ENCODE measurements at places on chromosomes 5 and 9.

DNA sequence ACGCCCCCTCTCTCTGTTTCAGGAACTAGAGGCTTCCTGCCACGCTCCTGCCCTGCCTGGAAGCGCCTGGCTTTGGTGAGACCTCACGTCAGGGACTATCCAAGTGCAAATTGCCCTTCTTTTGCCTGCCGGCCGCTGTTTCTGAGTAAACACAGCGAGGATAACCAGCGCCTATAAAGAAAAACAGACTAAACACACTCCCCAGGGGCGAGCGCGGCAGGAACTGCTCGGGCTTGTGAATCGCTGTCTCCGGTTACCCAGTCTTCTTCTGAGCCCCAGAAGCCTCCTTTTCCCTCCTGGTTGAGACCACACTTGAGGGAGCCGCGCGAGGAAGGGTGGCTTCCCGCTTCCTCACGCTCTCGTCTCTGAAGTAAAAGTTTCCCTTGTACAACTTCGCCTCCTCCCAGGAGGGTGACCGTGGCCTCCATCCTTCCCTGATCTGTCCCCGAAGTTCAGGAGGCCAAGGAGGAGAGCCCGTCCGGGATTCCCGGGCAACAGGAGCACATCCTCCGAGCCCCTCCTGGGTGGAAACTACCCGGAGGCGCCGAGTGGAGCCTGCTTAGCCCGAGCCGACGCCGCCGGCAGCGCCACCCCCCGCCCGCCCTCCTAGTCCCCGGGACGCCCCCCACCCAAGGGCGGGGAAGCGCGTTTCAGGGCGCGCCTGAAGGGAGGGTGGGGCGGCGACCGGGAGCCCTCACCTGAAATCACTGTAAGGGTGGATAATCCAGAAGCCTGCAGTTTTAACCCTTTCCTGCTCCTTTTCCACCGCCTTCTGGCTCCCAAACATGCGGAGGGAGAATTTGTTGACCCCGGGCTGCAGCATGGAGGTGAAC is 993 bp downstream of the HCN1 start:
- no peak for DNase-seq

DNA sequence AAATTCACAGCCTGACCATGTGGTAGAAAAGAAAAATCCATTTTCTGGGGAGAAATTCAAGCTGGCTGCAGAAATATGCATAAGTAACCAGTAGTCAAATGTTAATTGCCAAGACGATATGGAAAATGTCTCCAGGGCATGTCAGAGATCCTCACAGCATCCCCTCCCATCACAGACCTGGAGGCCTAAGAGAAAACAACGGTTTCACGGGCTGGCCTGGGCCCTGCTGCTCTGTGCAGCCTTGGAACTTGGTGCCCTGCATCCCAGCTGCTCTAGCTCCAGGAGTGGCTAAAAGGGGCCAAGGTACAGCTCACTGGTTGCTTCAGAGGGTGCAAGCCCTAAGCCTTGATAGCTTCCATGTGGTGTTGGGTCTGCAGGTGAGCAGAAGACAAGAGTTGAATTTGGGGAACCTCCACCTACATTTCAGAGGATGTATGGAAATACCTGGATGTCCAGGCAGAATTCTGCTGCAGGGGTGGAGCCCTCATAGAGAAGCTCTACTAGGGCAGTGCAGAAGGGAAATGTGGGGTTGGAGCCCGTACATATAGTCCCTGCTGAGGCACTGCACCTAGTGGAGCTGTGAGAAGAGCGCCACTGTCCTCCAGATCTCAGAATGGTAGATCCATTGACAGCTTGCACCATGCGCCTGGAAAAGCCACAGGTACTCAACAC is 49.7 kb downstream of the PTBP3 start:
- DNase-seq, result no peak

DNA sequence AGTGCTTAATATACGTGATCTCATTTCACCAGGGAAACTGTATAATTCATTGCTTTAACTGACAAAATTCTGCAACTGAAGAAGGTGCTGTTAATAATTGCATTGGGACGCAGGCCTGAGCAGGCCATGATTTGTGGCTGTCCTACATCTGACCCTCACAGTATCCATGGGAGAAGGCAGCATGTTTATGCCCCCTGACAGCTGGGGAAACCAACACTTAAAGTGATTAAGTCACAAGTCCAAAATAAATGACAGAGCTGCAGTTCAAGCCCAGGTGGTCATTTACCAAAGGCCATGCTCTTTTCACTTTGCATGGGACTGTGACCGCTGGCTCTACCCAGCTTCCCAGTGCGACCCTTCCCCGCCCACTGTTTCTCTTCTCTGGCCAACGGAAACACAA is 30.5 kb upstream of the KCNMB1 start:
- DNase-seq, result no peak

DNA sequence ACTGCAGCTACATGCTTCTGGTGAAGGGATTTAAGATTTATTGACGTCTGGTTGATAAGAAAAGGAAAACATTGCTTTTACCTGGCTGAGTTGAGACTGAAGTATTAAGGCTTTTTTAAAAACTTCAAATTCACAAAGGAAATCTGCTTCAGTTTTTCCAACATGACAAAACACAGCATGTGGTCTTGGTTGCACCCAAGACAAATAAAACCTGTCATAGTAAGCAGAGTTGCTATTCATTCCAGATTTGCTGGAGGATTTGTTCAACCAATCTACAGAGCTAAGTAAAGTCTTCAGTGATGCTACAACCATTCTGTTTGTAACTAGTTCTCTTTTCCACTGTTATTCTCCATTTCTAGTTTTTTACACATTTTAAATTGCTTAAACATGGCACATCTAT is 11.3 kb downstream of the C5orf63 start:
- no peak for DNase-seq

- DNase-seq, result no peak
These were observed 688.0 kb upstream of the SEMA6A start for GRCh38 chr5:117262572-117263131.

DNA sequence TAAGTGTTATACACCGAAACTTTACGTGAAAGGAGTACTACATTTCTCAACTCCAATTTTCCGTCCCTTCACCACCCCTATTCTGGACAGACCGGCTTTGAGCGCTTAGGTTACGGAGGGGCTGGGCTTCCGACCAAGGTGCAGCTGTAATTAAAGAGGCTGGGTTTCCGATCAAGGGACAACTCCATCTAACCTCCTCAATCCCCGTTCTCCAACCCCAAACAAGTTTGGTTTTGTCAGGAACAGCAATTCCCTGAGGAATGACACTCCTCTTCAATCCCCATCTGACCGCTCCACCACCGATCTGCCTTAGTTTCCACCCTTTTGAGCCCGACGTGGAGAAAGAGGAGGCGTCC is 577 bp downstream of the TUT7 start:
- no peak for DNase-seq

GRCh38 chr9:77418226-77418625 is 229.9 kb downstream of the GNA14 start:
- DNase-seq, result no peak

GRCh38 chr5:31962351-31962751 is 211.8 kb downstream of the GOLPH3 start:
- no peak for DNase-seq

- no peak for DNase-seq
These were observed 120.1 kb upstream of the TSLP start for GRCh38 chr5:110951373-110951791.

- DNase-seq, result no peak
These were observed 73.6 kb upstream of the RPS23 start for GRCh38 chr5:82351754-82352145.

GRCh38 chr5:175285261-175285660 is 158.7 kb downstream of the DRD1 start:
- DNase-seq, result no peak

- DNase-seq, result no peak
These were observed 10.1 kb downstream of the EDIL3 start for GRCh38 chr5:84374568-84374967.

DNA sequence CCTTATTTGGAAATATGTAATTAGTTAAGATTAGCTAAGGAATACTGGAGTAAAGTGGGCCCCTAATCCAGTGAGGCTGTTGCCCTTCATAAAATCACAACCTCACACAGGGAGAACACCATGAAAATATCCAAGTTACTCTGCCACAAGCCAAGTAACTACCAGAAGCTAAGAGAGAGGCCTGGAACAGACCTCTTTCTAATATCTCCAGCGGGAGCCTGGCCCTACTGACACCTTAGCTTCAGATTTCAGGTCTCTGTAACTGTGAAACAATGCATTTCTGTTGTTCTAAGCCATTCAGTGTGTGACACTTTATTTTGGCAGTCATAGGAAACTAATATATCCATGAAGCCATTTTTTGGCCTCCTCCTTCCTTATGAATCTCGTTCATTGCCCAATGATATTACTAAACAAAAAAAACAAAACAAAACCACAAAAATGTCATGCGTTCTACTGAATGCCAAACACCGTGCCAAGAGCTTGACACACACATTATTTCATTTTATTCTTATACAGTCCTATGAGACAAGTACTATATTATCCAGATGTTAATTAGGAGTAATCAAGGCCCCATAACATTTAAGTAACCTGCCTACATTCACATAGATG is 699.0 kb downstream of the MAT2B start:
- no peak for DNase-seq

DNA sequence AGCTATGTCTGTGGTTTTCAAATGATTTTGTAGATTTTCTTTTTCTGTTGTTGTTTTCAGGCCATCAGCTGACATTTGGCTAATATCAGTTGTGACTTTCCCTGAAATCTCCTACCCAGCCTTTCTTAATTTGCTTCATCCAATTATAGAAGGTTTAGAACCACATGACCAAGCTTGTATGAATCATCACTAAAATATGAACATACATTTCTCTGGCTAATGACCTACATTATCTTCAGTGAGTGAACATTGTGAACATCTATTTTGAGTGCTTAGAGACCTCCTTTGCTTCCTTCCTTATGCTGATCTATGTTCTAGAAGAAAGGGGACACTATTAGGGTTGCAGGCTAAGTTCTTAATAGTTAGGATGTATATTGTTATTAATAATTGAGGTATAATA is 532.5 kb downstream of the RAB3C start:
- DNase-seq, result no peak

DNA sequence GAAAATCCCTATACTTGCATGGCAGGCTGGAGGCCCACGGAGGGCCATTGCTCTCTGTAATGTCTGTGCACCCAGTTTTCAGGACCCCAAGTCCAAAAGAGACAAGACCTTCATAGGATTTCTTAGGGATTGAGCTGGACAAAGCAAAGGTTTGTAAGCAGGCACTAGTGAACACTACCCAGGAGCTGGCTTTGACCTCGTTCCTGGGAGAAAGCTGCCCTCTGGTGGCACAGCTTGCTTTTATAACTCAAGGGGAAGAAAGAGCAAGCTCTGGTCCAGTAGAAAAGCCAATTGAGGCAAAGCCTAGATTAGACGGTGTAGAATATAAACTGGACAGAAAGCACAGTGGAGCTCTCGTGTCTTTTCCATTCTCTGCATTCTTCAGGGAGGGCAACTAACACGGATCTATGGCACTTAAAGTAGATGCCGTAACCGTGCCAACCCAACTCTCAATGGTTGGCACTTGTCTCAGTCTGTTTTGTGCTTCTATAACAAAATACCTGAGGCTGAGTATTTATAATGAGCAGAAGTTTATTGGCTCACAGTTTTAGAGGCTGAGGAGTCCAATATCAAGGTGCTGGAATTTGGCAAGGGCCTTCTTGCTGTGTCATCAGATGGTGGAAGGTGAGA is 7.9 kb downstream of the GABRP start:
- DNase-seq, result no peak

DNA sequence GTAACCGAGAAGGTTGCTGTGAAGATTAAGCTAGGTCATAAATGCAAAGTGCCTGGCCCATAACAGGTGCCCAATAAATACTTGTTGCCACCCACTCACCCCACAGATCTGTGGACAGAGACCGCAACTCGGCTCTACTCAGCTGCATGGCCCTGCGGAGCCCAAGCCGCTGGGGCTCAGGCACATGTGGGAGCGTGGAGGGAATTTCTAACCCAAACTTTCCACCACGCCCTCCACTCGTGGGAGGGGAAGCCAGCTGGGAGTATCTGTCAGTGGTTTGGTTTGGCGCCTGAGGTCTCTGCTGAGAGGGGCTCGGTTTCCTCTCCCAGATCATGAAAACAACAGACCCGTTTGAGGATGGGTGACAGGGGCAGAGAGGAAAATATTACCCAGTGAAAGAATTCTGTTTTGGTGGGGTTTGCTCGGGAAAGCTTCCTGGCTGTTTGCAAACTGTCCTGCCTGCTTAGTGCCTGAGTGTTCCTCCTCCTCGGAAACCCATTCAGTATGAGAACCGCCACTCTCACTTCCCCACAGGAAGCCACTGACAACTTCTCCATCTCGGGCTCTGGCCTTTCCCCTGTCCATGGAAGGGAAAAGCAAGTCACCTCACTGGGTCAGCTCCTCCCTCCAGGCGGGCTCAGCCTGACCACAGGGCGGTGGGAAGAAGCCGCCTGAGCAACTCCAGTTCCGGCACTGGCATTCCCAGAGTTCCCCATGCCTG is 60.1 kb downstream of the RGS3 start:
- DNase-seq, result peak; percentile 54

DNA sequence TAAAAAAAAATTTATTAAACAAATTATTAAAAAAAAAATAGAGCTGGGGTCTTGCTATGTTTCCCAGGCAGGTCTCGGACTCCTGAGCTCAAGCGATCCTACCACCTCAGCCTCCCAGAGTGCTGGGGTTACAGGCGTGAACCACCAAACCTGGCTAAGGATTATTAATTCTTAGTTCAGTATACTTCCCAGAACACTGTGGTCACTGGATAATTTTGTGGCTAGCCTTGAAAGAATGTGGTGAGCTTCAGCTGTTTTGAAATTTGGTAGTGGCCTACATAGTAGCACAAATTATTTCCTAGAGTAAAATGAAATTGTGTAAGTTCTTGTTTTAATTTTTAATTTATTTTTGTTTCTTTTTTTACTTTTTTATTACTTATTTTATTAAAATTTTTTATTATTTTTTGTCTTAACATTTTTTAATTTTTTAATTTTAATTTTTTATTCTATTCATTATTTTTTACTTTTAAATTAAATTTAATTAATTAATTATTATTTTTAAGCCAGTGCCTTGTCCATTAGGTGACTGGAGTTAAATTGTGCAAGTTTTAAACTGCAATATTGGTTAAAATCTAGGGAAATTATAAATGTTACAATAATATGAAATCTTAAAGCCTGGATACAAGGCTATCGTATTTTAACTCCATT is 23.0 kb downstream of the ARRDC3 start:
- DNase-seq, result no peak

DNA sequence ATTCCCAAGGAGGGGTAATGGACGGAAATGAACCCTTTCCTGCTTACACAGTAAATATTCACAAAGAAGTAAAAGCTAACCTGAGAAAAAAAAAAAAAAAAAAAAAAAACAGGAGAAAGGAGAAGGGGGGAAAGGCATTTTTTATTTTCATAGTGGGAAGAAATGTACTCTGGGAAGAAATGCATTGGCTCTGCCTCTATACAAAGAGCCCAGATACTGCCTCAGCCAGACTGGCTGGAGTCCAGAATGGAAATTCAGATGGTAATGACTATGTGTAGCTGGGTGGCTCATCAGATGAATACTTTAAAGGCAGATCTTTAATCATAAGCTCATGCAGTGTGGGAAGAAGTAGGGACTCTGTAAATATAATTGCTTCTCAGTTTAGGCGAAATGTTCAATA is 124.9 kb upstream of the ZNF608 start:
- DNase-seq, result no peak
